Frontal cortex (tissue), 4 donors: ENCODE measurements at places on chromosomes 1 and 21. TPM values are rescaled to one million over a fixed set of nuclear protein-coding genes. Genes with fewer than 3 reads are reported as not detected.

Gene BGLAP
- not detected for total RNA-seq

Gene GJC2
- total RNA-seq: 0.82 TPM

Gene B4GALT2
- total RNA-seq: 119 TPM

Gene COL6A1
- 41.6 TPM for total RNA-seq

GRCh38 chr1:112599477-112599876, 19.5 kb downstream of the ST7L start:
- DNase-seq: no peak

- DNase-seq: no peak
These were observed 105.2 kb downstream of the EDEM3 start for GRCh38 chr1:184649451-184649888.

DNA sequence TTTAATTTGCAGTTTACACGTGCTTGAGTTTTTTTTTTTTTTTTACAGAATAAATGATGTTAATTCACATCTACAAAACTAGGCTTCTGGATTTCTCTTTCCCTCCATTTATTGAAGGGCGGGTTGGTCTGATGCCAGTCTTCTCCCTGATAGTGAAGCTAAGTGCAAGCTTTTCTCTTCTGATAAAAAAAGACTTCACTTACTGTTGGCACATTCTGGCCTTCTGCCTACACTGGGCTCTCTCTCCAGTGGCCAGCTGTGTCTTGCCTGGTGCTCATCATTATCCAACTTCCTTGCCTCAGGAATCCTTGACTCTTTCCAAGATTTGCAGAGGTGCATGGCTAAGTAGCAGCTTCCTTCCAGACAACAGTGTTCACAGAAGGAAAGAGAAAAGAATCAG, 7.6 kb upstream of the RAP1A start:
- no peak for DNase-seq

GRCh38 chr1:52413410-52413989, 9.1 kb downstream of the PRPF38A start:
- DNase-seq: no peak

DNA sequence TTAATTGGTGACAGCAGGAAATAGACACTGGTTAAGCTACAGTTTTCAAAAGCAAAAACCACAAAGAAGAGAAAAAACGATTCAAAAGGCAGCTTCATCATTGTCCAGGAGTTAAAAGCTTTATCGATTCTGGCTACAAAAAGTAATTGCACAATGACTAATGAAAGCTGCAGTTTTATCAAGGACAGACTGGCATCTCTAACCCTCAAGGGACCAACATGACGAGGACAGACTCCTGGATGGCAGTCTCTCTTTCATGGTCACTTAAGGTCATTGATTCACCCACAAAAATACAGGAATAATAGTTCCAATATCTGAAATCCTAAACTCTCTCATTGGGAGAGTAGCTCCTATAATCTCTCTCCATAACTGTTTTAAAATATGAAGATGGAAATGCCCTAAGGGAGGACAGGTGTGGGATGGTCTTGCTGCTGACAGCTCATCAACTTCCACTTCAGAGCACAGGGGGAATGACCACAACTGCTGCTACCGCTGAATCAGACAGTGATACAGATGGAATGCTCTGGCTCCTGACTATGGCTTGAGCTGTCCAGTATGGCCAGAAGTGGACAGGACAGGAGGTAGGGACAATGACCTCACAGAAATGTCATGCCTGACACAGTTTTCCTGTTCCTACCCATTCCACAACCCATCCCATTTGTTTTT, 17.4 kb upstream of the CPLANE2 start:
- DNase-seq: no peak

GRCh38 chr1:208834381-208835096, 590.4 kb upstream of the PLXNA2 start:
- no peak for DNase-seq

DNA sequence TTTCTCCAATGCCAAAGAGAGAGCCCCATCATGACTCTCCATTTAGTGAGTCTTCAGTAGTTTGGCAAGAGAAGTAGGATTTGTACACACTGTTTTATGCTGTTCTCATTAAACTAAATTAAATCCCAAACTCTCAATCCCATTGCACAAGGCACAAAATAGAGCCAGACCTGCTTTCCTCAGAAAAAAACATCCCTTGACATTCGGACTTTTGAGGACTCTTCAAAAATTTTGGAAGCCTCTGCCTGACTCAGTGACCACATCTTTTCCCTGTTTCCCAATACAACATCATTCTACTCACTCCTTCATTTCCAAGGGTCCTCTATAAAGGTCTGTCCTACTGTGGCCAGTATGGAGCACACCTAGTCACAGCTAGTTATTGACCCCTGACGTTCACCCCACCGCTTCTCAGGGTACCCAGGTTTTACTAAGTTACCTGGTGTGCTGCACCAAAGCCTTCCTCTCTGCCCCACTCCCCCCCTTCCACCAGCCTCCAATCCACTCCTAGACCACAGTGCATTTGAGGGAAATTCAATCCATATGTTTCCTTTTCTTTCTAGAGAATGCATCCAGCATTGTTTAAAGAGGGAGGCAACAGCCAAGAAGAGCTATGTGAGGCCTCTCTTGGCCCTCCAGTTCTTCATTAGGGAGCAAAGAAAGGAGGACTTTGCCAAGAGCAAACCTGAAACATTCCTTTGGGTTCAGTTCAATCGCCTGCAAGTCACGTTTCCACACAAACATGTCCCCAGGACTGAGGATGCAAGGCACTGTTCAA, 428.7 kb downstream of the PLPP3 start:
- DNase-seq: no peak

DNA sequence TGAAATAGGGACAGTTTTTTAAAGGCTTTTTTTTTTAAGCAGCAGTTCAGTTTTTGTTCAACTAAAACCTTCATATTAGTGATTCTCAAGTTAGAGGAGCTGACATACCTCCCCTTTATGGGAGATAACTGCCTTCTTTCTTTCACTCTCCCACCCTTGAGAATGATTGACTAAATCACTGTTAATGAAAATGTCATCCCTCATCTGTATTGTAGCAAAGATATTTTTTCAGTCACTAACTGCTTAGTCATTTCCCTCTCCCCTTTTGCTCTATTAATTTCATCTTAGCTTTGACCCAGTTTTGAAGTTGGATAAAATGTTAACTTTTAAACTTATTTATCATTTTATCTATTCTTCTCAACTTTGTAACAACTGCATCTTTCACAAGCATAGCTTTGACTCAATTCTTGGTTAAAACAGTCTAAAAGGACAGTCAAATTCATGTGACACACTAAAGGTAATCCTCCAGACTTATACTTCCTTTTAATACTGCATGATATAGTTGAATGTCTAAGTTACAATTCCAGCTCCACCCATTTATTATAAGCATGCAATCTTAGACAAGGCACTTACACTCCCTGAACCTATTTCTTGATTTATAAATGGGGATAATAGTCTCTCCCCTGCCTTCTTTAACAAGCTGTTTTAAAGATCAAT, 17.1 kb downstream of the CAPZA1 start:
- DNase-seq: no peak

- no peak for DNase-seq
These were observed 1414.3 kb upstream of the B3GALT2 start for GRCh38 chr1:194600716-194601115.

- DNase-seq: no peak
These were observed 7.1 kb upstream of the PTTG1IP start for GRCh38 chr21:44880405-44881197.

- DNase-seq: no peak
These were observed 179.4 kb downstream of the SLC45A1 start for GRCh38 chr1:8497210-8497819.
